ENCODE measurements at places on chromosomes 13 and 19.

DNA sequence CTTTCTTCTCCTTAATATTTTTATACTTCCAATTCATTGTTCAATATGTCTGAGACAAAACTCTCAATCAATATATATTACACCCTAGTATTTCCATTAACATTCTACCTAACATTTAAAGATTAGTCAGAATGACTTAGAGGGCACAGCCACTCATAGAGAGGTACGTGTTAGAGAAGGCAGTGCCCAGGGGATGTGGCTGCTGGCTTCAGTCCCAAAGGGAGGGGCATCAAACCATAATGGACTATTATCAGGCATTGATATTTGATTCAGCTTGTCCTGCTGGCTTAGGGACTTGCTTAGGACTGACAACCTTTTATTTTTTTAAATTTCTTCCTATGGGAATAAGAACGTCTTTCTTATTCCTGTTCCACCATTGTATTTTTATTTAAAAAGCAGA, 1392.0 kb upstream of the ATXN8OS start:
- DNase-seq = no peak

DNA sequence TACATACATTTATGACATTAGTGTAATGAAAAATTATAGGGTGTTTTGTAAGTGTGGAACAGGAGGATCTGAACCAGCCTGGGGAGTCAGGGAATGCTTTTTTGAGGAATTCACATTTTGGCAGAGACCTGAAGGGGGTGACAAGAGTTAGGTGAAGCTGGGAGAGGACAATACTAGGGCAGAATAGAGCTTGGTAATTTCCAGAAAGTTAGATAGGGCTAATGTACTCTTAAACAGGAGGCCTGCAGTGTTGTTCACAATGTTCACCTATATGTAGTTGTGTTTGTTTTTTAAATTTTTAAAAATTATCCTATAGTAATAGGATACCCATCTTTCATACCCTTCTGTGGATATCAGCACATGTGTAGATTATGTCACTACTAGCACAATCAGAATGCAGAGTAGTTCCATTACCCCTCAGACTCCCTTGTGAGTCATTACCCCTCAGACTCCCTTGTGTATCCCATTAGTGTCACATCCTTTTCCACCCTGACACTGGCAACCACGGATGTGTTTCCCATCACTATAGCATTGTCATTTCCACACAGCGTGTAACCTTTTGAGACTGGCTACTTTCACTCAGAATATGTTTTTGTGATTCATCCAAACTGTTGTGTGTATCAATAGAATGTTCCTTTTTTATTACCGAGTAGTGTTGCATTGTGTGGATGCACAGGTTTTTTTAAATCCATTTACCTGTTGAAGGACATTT, 43.1 kb downstream of the PCCA start:
- DNase-seq = no peak

- no peak for DNase-seq
Observed at GRCh38 chr13:52112591-52112990, 16.3 kb downstream of the NEK5 start.

- DNase-seq = no peak
Observed at GRCh38 chr19:5057860-5058259, 88.9 kb downstream of the KDM4B start.

DNA sequence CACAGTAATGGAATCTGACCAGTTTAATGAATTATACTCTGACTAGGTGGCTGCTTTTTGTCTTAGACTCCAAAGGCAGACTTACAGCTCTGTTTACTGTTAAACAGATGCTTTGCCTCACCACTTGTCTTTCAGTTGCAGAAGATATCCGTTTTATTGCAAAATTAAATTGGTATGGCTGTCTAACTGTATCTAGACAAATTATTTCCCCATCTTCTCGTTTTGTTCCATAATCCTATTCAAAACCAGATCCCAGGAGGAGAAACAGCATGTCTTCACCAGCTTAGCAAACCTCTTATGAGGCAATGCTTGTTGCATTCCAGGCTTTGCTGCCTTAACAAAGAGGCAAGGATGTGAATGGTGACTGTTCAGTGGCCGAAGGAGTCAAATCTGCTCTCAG, 215.6 kb downstream of the TDRD3 start:
- DNase-seq = no peak

DNA sequence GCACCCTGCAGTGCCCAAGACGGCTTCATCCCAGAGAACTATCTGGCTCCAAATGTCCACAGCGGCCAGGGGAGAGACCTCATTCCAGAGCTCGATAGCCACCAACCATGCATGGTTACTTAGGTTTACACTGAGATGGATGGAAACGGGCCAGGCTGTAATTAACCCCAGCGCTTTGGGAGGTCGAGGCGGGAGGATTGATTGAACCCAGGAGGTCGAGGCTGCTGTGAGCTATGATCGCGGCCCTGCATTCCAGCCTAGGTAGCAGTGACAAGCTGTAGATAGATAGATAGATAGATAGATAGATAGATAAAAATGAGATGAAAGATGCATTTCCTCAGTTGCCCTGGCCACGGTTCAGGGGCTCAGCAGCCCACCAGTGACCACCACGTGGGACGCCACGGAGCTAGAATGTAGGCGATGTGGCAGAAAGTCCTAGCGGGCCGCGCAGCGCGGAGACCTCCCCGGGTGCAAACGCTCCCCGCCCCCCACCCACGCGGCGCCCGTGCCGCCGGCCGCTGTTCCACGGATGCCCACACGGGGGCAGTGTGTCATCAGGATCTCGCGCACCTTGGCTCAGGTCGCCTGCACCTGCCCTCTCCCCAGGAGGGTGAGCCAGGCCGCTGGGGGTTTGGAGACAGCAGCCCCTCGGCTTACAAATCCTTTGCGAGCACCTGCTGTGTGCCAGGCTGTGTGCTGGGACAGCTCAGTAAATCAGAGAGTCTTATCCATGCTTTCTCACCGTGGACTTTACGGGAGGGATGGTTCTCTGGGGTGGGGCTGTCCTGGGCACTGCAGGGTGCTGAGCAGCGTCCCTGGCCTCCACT, 13.5 kb upstream of the TLE5 start:
- DNase-seq = peak; percentile 26

DNA sequence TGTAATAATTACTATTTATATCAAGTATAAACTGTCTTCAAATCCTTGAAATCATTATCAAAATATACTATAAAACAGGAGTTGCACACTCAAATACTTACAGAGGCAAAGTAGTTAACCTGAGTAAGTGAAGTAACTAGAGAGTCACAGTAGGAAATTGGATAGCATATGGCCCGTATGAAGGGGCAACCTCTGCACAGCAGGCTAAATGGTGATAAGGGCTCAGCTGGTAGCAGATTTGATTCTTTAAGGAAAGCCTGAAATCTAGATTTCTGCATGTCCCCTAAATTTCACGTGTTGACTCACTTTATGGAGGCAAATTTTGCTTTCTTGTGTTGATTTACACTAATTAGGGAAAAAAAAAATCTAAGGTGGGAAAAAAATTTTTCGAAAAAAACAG, 46.4 kb downstream of the STOML3 start:
- DNase-seq = no peak

DNA sequence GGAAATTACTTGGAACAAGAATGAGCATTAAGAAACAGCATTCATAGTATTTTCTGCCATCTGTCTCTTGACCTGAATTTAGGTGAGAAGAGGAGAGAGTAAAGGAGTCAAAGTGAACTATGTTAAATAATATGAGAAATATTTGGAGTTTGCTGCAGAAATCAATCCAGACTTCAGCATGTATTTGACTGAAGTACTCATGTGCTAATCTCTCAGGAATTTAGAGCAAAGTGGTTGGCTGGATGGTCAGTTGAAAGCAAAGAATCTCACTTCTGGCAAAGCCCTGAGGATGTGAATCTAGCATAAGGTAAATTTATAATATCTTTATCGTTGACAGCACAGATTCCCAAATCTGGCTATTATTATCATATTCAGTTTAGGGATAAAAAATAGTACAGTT, 394.3 kb downstream of the PCDH17 start:
- DNase-seq = no peak

GRCh38 chr19:56642711-56643459, at the start of gene SMIM17:
TSS of gene SMIM17 (plus strand) at chr19:56643159. CDS start at chr19:56645668, 2,509 bp downstream.
- DNase-seq = no peak

GRCh38 chr13:24148414-24149235, 11.9 kb upstream of the SPATA13 start:
- no peak for DNase-seq

GRCh38 chr13:111286162-111286561, 34.3 kb upstream of the TEX29 start:
- no peak for DNase-seq

- no peak for DNase-seq
Observed at GRCh38 chr13:114015111-114015968, 41.5 kb upstream of the C13orf46 start.

GRCh38 chr19:1819341-1820255, 7.5 kb upstream of the ATP8B3 start:
- DNase-seq = no peak

- no peak for DNase-seq
Observed at GRCh38 chr13:88979465-88980175, 1308.4 kb downstream of the SLITRK5 start.

GRCh38 chr13:46160471-46161066, 21.4 kb downstream of the LCP1 start:
- no peak for DNase-seq

DNA sequence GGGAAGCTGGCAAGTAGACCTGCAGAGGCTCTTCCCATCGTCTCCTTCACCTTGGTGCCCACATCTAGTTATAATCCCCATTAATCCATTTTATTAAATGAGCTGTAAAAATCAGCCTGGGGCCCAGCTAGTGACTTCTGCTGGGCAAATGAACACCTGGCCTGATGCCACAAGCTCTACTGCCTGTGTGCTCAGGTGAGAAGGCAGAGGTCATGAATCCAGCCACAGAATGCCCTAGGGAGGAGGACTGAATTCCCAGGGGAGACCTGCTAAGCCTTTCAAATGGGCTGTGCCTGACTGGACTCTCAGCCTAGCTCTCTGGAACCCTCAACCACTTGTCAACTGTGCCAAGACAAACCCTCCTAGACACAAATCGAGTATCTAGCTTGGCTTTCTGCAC, 74.0 kb downstream of the PDS5B start:
- no peak for DNase-seq

DNA sequence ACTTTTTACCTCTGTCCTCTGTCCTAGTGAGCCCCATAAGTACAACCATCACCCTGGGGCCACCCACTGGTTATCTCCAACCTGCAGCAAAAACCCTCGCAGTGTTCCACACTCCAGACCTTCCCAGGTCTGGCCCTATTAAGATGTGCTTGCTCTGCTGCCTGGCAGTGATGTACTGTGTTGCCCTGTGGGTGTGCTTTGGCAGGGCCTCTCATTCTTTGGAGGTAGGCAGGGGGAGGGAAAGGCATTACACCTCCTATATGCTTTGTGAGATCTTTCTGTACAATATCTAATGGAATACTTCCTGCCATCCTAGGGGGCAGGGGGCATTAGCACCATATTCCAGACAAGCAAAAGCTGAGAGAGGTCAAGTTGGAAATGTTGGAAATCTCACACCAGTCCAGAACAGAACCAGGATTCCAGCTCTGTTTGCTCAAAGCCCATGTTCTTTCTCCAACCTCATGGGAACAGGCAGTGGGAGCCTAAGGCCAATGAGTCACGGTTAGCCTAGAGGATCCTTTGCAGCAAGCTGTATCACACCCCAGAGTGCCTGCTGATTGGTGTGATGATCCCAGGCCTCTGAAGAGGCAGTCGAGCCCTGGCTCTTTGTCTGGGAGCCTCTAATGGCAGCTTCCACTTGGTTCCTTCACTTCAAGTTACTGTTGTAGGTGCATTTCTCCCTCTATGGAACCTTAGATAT, 59.7 kb upstream of the UBL3 start:
- no peak for DNase-seq

GRCh38 chr13:34935841-34936240, 6.2 kb upstream of the NBEA start:
- no peak for DNase-seq

DNA sequence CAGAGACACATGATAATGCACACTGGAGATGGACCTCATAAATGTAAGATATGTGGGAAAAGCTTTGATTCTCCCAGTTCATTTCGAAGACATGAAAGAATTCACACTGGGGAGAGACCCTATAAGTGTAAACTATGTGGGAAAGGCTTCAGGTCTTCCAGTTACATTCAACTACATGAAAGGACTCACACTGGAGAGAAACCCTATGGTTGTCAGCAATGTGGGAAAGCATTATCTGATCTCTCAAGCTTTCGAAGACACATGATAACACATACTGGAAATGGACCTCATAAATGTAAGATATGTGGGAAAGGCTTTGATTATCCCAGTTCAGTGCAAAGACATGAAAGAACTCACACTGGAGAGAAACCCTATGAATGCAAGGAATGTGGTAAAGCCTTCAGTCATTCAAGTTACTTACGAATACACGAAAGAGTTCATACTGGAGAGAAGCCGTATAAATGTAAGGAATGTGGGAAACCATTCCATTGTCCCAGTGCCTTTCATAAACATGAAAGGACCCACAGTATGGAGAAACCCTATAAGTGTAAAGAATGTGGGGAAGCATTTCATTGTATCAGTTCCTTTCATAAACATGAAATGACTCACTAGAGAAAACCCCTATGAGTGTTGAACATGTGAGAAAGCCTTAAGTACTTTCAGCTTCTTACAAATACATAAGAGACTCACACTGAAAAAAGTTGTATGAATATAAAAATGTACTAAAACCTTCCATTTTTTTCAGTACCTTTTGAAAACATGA, 14.7 kb downstream of the ZNF441 start:
- no peak for DNase-seq

- no peak for DNase-seq
Observed at GRCh38 chr13:41633776-41634175, 176.4 kb downstream of the RGCC start.

GRCh38 chr13:93283255-93283654, 56.6 kb downstream of the GPC6 start:
- DNase-seq = no peak

DNA sequence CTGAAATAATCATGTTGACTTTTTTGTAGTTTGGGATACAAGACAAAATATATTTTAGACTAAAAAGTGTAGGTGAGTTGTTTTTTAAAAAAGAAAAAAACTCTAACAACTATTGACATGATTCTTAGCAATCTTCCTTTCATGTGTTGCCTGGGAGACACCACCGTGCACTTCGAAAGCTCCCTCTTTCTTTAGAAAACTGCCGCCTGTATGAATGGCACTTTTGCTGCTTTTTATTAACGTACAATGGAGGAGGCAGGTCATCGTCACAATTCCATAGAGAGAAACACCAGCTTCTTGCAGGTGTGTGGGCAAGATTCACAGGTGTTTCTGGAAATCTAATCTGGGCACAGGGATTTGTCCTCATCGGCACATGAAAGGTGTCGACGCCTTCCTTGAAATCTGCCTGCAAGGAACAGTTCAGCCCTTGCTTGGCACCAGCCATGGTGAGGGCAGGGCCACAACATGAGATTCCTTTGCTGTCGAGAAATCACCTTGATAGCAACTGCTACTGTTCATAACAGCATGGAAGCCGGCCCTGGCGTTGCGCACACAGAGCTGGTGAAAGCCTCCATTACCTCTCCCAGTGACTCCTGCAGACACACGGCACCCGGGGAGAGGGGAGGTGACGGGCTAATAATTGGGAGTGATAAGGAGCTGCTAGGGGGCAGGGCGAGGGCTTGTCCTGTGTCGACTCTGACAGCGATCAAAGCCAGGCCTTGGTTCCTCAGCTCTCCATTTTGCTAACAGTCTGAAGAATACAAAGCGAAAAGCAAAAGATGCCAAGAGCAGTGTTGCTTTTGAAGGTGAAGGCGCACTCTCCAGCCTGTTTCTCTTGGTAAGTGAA, 66.5 kb downstream of the EFNB2 start:
- DNase-seq = no peak
